NCI-H2171 treated with DMSO at 0.1 percent for 48 hours (cell line): ENCODE measurements at places on chromosomes 6 and 20.
A peak's percentile ranks its signal among the peaks of the same experiment; 100 is the strongest.

- DNase-seq, result no peak
Measured at GRCh38 chr6:77650098-77650663, 2.7 kb upstream of the MEI4 start.

GRCh38 chr6:152727507-152727906 lies 23.1 kb upstream of the VIP start:
- no peak for DNase-seq

DNA sequence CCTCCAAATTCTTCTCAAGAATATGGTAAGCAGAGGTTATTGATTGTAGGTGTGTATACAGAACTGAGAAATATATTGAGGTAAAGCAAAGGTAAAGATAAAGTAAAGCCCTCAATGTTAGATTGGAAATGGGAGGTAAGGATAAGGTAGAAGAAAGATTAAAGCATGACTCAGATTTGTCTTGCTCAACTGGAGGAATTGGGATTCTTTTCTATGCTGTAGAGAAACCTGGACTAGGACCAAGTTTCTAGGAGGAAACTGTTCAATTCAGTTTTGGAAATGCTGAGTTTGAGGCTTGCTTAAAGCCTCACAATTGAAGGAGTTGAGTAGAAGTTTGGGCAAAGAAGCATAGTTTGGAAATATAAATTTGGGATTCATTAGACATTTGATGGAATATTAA lies 634.0 kb upstream of the PTCHD4 start:
- no peak for DNase-seq

DNA sequence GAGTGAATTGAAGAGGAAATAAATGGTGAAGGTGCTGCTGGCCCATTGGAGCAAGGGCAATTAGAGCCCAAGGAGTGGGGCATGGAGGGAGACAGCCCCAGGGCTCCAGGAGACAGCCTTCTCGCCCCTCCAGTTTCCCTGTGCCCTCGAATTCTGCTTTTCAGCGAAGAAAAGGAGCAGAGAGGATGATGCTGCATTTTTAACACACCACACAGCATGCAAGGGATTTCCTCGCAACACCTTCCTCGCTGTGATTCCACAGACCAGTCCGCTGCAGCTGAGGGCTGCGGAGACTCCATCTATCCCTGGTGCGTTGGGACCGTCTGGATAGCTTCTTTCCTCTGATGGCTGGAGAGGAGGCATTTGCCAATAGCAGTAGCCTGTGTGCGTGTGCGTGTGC lies 41.7 kb downstream of the PTCHD4 start:
- no peak for DNase-seq

DNA sequence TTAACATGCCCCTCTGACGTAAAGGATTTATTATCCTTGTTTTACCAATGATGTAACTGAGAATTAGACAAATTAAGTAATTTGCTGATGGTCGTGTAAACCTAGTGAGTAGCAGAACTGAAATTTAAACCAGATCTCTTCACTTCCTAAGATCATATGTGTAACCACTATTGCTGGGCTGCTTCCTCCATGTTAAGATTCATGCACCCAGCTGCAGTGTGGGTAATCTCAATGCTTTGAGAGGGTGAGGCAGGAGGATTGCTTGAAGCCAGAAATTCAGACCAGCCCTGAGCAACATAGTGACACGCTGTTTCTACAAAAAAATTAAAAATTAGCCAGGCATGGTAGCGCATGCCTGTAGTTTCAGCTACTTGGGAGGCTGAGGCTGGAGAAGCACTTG lies 97.9 kb downstream of the L3MBTL3 start:
- DNase-seq, result no peak

DNA sequence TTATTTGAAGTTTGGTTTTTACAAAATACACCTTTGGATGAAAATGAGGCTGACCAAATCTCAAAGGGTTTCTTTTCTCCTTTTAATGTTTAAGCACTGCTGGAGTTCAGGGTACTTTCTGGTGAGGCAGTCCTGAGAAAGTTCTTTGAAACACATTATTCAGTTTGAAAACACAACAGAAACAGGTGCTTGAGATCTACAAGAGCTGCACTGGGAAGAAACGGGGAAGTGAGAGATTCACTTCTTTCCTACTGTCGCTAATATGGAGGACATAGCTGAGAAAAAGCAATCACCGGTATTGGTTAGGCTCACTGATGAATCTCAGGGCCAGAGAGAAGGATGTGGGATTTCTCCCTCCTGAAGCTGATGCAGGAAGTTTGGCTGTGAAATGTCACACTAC lies 22.9 kb upstream of the TMEM170B start:
- DNase-seq, result no peak

- no peak for DNase-seq
Measured at GRCh38 chr6:111780393-111780792, 92.9 kb downstream of the FYN start.

DNA sequence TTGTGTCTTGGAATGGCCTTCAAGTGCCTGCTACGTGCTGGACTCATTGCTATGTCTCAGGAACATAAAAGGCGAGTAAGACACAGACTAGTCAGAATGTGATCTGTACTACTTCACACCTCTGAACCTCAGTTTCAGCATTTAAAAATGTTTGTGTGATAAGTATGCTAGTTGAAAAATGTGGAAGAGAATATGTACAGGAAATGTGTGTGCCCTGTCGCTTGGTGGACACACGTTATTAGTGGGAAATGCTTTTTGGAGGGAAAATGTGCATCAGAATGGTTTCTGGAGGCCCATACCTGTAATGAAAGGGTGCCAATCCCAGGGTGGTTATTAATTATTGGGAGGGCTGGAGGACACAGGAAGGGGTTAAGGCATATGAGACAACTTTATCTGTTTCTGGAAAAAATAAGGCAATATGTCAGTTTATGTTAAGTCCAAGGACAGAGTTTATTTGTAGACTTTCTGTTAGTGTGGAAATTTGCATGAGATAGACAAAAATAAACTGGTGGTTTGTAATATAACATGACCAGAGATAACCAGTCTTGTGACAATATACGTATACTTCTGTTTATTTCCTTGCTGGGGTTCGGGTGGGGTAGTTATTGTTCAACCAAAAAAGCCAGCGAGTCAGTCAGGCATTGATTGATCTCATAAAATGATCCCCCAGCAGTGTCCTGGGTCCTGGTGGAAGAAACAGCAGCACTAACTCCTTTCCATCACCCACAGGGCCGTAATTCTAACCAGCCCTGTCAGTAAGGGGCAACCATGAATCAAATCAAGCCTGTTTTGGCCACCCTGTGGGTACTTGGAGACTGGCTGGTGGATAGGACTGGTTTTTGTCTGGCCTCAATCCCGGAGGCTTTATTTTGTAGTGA lies 117.9 kb downstream of the JARID2 start:
- no peak for DNase-seq

- no peak for DNase-seq
Measured at GRCh38 chr20:31682352-31682751, 40.3 kb downstream of the BCL2L1 start.

- no peak for DNase-seq
Measured at GRCh38 chr20:10524643-10525042, 89.5 kb downstream of the SLX4IP start.

GRCh38 chr20:34892671-34893070 lies 16.3 kb downstream of the ACSS2 start:
- DNase-seq, result peak; percentile 11

DNA sequence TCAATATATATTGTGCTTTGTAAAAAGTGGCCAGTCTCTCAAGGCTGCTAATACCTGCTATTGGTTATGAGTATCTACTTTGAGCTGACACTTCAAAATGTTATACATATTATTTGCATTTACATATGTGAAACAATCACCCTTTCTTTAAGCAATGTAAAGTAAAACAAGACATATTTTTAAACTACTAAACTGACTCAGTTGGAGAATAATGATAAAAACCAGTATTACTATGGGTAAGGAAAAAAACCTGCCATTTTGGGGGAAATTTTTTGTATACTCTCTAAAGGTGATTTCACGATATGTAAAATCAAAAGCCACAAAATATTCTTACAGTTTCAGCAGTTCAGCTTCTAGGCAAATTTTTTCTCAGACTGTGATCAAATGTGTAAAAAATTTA lies 232.3 kb downstream of the PRL start:
- DNase-seq, result no peak

GRCh38 chr6:9346923-9347322 lies 911.6 kb upstream of the SLC35B3 start:
- DNase-seq, result no peak

- no peak for DNase-seq
Measured at GRCh38 chr6:93176070-93176469, 243.3 kb downstream of the EPHA7 start.

GRCh38 chr6:13431059-13431656 lies 56.2 kb downstream of the GFOD1 start:
- no peak for DNase-seq

DNA sequence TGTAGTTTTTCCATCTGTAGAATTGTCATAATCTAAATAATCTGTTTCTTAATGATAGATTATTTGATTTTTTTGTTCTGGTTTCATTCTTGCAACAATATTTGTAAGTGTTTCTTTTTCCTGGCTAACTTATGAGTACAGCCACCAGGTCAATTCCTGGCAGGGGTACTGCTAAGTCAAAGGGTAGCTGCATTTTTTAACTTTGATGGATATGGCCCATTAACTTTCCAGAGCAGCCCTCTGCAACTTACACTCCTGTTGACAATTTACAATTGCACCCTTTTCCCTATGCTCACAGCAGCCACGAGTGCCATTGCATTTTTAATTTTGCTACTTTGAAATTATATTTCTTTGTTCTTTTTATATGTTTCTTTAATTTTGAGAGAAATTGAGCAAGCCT lies 209.3 kb upstream of the CST7 start:
- no peak for DNase-seq

DNA sequence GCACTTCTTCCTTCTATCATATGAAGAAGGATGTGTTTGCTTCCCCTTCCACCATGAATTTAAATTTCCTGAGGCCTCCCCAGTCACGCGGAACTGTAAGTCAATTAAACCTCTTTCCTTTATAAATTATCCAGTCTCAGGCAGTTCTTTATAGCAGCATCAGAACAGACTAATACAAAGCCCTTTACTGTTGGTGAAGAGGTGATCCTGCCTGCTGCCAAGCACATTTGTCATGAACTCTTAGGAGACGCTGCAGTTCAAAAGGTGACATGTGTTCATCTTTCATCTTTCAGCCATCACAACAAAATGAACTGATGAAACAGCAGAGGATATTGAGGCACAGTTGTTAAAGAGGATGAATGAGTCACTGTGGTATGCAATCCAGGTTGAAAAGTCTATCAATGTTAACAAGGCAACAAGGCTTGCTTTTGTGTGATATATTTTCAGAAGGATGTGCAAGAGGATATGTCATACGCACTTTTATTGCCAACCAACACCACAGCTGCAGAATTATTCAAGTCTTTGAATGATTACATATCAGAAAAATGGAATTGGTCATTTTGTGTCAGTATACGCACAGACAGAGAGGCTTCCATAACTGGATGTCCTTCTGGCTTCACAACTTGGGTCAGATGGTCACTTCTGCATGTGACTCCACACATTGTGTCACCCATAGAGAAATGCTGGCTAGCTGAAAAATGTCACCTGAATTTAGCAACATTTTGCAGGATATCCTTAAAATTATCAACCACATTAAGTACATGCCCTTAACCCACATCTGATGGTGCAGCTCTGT lies 52.4 kb upstream of the PLN start:
- DNase-seq, result no peak

DNA sequence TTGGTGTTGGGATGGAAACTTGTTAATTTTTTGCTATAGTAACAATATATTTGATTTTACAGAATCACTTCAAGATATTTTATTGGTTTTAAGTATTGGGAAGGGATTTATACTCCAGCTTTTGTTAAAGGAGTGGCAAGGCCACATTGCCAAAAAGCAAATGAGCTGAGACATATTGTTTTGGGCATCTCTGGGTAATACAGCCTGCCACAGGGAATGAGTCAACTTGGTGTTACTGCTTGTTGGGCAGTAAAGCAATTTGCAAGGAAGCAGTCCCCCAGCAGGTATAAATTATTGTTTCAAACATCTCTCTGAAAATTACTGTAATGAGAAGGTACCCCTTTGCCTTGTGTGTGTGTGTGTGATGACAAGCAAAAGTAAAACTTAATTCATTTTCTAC lies 868.3 kb upstream of the FLRT3 start:
- DNase-seq, result no peak

GRCh38 chr20:49283703-49284625 lies 6.1 kb upstream of the ZNFX1 start:
- no peak for DNase-seq

- DNase-seq, result no peak
Measured at GRCh38 chr6:141048451-141048850, 1084.3 kb upstream of the GJE1 start.

GRCh38 chr6:37272834-37273566 lies 15.1 kb upstream of the TMEM217 start:
- no peak for DNase-seq

DNA sequence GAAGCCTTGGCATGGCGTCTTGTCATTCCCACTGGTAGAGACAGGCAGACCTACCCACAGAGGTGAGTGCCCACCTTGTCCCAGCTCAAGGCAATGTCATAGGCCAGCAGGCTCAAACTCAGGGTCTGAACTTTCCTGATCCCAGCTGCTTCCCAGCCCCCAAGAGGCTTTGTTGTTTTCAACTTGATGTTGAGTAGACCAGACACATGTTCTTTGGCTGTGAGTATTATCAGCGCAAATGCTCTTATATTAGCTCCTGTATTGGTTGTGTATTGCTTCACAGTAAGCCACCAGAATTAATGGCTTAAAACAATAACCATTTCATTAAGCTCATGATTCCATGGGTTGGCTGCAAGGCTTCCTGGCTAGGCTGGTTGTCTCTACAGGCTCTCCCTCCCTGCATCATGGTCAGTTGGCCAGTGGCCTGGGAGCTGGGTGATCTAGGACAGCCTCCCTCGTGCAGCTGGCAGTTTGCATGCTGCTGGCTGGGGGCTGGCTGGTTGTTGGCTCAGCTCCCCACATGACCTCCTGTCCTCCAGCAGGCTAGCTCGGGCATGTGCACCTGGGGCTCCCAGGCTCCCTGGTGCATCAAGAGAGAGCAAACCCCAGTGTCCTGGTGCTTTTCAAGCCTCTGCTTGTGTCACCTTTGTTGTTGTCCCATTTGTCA lies 21.6 kb downstream of the TOX2 start:
- no peak for DNase-seq

- no peak for DNase-seq
Measured at GRCh38 chr20:25508083-25508770, 77.1 kb downstream of the NINL start.

- no peak for DNase-seq
Measured at GRCh38 chr20:6000871-6001270, 50.4 kb downstream of the MCM8 start.

DNA sequence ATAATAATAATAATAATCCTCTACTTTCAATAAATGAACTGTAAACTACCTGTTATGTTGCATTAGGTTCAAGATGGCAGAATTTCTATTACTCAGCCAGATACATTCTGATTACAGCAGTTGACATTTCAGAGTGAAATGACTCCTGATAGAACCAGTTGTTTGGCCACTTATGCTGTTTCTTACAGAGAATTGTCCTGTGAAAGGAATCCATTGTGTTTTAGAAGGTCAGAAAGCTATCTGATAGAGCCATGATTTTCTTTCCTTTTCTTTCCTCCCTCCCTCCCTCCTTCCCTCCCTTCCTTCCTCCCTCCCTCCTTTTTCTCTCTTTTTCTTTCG lies 16.6 kb downstream of the GJA10 start:
- DNase-seq, result no peak
